ENCODE measurements at places on chromosomes 1 and 21.

DNA sequence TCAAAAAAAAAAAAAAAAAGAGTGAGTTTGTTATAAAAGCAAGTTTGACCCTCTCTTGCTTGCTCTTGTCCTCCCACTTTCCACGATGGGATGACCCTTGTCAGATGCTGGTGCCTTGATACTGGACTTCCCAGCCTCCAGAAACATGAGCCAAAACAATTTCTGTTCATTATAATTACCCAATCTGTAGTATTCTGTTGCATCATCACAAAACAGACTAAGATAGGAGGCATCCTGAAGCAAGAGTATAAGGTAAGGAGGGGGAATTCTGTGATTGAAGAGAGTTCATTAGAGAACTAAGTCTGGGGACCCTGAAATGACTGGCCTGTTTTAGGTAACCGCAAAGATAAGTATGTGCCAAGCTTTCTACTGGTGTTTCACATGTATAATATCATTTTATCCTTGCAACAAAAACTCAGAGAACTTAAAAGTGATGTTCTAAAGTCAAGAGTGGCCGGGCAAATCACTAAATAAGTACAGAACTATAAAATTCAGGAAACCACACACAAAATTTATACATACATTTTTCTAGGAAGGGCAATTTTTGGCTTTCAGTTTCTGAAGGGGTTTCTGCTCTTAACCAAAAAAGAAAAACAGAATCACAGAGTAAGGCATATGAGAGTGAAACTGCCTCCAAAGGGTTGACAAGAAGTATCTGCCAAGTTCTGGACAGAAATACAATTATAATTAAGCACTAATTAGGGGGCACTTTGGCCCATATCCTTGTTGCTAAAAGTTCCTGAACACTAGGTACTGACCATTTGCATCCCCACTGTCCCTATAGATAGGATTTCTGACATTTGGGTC is 14.0 kb downstream of the DNALI1 start:
- DNase-seq: no peak

GRCh38 chr1:208054485-208054884 is 143.6 kb upstream of the CD34 start:
- no peak for DNase-seq

GRCh38 chr1:244634546-244634945 is 18.4 kb upstream of the DESI2 start:
- no peak for DNase-seq

DNA sequence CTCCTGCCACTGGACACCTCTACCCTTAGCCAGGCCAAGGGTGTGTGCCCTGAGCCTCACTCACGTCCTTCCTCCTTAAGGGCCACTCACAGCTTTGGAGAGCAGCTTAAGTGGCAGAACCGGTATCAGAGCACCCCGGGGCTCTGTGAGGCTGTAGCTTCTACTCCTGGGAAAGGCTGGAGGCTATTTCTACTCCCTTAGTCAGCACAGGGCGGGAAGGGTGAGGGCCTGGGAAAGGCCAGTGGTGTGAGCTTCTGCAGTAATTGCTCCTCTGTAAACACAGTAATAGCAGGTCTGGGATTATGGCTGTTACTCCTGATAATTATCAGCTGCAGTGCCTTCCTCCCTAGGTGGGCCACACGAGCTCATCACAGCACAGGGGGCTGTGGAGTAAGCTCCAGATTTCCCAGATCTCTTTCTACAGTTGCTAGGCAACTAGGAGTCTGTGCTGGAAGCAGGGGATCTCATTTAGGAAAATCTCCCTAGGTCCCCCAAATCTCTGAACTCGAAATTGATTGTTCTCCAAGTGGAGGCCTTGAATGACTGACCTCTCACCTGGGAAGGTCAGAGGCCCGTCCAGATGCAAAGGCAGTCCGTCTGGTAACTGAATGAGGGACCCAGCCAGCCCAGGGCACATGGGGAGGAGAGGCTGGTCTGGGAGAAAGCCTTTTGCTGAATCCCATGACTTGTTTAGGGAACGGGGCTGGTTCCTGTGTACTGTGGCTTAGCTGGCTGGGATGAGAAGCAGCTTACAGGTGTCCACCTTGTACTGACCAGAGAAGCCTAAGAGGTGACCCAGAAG is 29.3 kb downstream of the IER5 start:
- no peak for DNase-seq

DNA sequence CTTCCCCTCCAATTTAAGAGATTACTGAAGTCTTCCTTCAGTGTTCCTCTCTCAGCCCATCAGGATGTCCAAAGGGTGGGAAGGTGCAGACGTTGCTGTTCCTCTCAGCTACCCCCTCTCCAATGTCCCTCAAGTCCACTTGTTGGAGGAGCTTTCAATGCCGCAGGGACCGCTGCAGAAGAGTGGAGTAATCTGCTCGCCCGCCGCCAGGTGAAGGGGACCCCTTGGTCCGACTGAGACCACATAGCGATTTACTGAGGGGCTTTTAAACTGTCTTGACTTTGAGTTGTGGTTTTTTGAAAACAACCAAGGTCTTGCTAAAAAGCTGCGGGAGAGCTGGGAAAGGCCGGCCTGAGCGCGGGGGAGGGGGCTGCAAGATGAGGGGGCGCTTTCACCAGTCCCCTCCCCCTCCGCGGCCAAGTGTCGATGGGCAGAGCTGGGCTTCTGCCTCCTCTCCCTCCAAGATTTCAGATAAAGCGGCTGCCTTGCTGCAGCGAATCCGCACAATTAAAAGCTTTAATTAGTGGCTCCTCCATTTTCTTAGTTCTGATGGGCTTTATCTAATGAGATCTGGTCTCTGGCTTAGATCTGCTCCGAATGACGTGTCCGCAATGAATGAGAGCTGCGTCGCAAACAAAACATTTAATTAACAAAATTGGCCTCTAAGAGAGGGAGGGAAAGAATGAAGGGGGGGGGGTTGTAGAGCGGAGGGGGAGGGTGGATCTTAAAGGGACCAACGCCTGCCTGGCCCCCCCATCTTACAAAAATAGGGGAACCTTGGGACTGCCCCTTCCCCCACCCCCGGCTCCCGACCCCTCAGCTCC is 5.9 kb downstream of the LMO4 start:
- DNase-seq: peak; percentile 17

DNA sequence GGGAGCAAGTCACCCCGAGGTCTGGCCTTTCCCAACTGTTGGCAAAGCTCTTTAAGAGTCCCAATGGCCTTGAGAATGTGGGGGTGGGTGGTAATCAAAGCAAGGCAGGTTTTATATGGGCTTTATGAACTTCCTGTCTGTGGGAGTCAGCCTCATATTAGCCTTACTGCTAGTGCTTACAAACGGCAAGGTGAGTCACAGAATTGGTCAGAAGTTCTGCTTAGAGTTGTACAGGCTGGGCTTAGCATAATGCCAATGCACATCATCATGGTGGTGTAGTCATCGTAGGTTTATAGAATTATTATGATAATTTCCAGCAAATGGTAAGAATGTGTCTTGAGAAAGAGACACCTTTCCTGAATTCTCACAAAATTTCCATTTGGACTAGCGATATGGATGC is 192.7 kb upstream of the KIAA0040 start:
- no peak for DNase-seq

DNA sequence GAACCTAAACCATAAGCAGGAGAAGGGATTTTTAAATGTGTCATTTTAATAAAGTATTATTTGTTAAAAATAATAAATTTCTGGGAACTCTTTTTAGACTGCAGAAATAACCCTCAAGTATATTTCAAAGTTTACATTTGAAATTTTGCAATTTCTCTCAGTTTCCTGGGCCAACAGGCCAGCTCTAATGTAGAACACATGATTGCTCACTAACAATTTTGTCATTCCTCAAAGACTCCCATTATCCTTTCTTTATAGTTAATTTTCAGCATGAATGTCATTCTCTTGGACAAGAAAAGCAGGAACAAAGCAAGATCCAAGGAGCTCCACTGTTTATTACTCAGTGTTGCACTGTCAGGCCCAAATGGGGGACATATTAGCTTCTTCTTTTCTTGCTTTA is 119.4 kb upstream of the VANGL1 start:
- DNase-seq: no peak

- DNase-seq: no peak
Observed at GRCh38 chr1:76835203-76835602, 32.1 kb upstream of the ST6GALNAC5 start.

GRCh38 chr1:177964336-177964735 is 5.5 kb downstream of the SEC16B start:
- no peak for DNase-seq

DNA sequence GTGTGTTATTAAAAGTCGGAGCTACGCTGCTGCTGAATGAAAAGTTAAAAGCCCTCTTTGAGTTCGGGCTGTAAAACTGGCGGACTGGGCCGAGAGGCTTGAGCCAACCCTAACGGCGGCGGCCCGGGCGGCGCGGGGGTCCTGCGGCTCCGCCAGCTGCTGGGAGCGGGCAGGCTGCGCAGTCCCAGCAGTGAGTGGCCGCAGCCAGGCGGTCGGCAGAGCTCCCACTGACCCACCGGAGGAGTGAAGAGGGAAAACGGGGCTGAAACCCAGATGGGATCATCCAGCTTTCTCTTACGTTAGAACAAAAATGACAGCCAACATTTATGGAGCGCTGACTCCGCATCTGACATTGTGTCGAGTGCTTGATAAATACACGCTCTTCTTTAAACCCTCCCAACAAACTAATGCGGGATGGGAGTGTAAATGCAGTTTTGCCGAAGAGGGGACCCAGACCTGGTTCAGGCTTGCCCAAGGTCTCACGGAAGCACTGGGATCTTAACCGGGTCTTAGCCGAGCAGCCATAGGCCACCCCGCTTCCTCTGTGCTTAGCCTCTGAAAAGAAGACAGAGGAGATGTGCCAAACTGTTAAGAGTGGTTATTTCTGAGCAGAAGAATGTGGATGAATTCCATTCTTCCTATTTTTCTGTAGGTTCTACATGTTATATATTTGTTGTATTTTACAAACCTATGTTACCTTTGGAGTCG is 3.5 kb downstream of the GRHL3 start:
- DNase-seq: no peak

GRCh38 chr1:171740987-171741871 is 636 bp downstream of the VAMP4 start:
- peak; percentile 24 for DNase-seq

GRCh38 chr1:51792864-51793263 is 85.7 kb downstream of the NRDC start:
- no peak for DNase-seq

GRCh38 chr1:97726386-97726785 is 194.4 kb downstream of the DPYD start:
- DNase-seq: no peak

DNA sequence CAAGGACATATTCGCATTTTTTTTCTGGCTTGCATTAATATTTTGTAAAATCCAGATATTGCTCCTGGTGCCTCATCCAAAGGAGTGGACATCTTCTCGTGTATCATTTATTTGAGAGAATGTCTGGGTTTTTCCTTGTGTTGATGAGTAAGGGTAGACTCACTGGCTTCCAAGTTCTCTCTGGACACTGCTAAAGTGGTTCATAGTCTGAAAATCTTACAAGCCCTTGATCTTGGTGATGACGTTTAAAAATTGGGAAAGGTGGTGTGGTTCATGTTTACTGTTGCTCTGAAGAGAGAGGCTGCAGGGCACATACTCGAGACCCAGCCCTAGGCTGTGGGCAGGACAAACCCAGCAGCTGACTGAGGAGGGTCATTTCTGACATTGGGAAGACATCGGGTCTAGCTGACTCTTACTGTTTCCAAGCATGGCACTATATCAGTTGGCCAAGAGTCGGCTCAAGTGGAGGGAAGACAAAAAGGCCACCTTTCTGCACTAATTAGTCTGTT is 296.2 kb downstream of the LMX1A start:
- no peak for DNase-seq

GRCh38 chr1:19430121-19431068 is 54.9 kb downstream of the CAPZB start:
- no peak for DNase-seq

GRCh38 chr1:88801575-88802208 is 89.7 kb downstream of the GTF2B start:
- no peak for DNase-seq

- no peak for DNase-seq
Observed at GRCh38 chr21:40534886-40535285, 312.1 kb downstream of the DSCAM start.

- no peak for DNase-seq
Observed at GRCh38 chr1:219472596-219472995, 140.3 kb downstream of the ZC3H11B start.

- no peak for DNase-seq
Observed at GRCh38 chr1:9990944-9991343, 6.1 kb upstream of the RBP7 start.

DNA sequence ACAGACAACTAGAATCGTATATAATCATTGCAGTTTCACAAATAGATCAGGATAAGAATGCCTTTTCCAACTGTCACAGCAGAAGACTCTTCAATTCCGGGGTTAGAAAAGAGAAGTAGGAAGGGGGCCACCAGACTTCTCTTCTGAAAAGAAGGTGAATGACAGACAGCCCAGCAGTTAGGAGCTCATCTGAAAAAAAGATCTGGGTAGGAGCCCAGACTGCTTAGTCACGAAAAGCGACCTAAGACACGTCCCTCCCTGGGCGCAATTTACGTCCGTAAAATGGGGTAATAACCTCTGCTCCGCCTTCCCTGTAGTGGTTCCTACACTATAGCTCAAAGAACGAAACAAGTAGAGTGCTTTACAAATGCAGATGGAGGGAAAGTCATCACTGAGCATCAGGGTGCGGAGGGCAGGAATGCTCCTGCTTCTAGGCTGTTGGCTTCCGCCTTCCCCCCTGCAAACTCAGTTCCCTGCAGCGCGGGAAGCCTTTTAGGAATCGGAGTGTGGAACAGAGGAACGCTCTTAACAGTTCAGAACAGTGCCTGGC is 582 bp downstream of the ORC1 start:
- DNase-seq: no peak

- no peak for DNase-seq
Observed at GRCh38 chr1:114472408-114472807, 38.6 kb downstream of the TRIM33 start.

GRCh38 chr1:167246971-167247370 is 26.3 kb downstream of the POU2F1 start:
- DNase-seq: no peak

DNA sequence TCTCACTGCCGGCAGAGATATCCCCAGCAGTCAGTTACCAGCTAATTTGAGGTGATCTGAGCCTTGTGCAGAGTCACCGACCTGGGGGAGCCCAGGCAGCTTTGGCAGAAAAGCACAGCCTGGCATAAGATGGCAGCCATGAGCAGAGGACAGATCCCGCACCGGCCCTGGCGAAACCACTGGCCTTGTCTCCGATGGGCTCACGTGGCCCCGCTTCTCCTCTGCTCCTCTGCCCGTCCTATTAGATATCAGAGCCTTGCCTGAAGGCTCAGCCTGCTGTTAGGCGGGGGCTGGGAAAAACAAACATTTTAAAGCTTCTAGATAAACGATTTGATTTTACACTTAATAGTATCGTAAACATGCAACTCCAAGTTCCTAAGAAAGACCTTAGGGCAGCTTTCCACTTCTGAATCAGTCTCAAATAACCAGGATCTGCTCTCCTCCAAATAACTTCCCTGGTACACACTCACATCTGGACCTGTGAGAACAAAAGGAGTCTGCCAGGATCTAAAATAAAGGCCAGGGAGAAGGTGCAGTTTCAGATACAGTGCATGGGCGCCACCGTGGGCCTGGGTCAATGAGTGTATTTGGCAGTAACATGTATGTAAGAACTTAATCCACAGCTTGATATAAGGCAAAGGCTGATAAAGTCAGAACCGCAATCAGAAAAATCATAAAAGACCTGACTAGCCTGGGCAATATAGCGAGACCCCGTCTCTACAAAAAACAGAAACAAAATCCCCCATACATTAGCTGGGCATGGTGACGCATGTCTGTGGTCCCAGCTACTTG is 10.0 kb downstream of the EDARADD start:
- DNase-seq: no peak

GRCh38 chr1:248786156-248786555 is 30.6 kb upstream of the LYPD8 start:
- no peak for DNase-seq

- DNase-seq: peak; percentile 35
Observed at GRCh38 chr1:3174487-3175247, 105.7 kb downstream of the PRDM16 start.
